Neural progenitor cell (in vitro differentiated cells): ENCODE measurements at places on chromosomes 4 and X.

GRCh38 chr4:152063621-152064240 is 302.9 kb upstream of the GATB start:
- no peak for DNase-seq

GRCh38 chr4:184324939-184325477 is 107.3 kb upstream of the ENPP6 start:
- DNase-seq = no peak

DNA sequence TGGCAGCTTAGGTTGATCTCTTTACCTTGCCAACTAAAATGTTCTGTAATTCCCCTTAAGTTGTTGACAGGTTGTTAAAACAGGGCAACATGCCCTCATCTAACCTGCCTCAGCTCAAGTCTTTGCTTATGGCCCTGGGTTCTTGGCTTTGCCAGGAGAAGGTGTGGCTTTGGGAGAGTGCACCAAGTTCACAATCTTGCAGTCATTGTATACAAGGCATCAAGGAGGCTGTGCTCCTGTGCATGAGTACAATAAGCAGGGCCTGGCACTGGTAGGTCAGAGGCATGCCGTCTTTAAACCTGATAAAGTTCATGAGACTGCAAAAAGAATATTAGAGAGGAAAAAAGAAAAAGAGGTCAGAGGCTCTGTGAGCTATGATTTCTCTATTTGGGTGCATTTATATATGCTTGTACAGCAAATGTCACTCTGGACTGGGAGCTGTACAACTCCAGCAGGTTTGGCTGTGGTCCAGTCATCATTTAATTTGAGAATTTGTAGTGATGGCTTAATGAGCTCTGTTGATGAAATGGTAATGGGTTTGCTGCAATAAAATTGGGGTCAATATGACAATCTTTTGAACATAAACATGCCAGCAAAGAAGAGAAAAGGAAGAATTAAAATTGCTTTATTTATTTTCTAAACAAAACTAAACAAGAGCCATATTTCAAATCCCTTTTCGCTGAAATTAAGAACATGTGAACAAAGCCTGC is 30.3 kb downstream of the AREG start:
- no peak for DNase-seq

- peak; percentile 17 for DNase-seq
Observed at GRCh38 chrX:120604361-120604782, 471 bp downstream of the MCTS1 start.

- DNase-seq = no peak
Observed at GRCh38 chr4:11632025-11632424, 203.3 kb upstream of the HS3ST1 start.

- DNase-seq = no peak
Observed at GRCh38 chr4:97185233-97185632, 958.0 kb downstream of the STPG2 start.

DNA sequence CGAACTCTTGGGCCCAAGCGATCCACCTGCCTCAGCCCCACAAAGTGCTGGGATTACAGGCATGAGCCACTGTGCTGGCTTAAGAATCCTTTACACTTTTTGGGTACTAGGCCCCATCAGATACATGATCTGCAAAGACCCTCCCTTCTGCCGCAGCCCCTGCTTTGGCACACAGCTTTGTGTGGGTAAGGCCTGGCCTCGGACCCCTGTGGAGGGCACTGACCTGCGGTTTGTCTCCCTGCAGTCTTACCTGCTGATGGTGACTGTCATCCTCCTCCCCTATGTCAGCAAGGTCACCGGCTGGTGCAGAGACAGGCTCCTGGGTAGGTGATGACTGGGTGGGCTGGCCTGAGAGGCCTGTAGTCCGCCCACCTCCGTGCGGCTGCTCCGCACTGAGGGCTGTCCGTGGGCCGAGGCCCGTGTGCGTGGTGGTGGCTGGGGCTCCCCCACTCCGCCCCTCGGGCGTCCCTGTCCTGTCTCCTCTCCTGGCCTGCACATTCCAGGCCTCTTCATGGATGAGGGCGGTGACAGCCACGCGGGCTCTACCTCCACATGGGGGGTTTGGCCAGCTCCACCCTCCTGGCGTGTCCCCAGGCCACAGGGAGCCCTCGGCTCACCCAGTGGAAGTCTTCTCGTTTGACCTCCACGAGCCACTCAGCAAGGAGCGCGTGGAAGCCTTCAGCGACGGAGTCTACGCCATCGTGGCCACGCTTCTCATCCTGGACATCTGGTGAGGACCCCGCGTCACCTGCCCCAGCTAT is 18.0 kb downstream of the DGKQ start:
- DNase-seq = no peak

DNA sequence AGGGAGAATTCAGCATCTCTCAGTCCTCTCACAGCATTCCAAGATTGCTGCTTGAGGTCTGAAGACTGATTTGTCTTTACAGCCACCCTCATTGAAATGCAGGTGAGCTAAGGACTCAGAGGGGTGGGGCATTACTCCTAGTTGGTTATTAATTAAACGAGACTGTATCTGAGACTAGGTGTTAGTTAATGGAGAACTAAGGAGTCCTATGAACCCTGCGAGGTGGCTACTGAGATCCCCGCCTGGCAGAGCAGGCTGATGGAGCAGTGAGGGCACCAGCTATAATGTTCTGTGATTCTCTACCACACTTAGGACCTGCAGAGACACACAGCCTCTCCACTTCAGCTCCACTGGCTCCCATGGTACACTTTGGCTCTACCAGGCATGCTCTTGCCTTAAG is 215.3 kb downstream of the MID1IP1 start:
- DNase-seq = no peak

DNA sequence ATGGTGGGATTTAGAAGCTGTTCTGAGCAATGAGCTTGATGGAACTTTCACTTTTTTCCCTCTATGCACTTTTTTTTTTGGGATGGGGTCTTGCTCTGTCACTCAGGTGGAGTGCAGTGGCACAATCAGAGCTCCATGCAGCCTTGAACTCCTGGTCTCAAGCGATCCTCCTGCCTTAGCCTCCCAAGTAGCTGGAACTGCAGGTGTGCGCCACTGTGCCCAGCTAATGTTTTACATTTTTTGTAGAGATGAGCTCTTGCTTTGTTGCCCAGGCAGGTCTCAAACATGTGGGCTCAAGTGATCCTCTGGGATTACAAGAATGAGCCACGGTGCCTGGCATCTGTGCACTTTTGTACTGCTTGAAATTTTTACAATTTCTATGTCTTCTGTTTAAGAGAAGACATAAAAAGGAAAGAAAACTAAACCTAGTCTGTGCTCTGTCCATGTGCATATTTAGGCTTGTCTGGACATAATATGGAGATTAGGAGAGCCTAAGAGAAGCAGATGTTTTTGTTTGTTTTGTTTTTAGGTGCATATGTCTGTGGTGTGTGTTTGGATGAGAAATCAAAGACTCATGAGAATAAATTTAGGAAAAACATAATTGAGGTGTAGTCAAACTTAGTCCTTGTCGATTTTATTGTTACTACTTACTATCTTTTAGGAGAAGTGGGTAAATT is 16.5 kb downstream of the PDLIM5 start:
- no peak for DNase-seq

DNA sequence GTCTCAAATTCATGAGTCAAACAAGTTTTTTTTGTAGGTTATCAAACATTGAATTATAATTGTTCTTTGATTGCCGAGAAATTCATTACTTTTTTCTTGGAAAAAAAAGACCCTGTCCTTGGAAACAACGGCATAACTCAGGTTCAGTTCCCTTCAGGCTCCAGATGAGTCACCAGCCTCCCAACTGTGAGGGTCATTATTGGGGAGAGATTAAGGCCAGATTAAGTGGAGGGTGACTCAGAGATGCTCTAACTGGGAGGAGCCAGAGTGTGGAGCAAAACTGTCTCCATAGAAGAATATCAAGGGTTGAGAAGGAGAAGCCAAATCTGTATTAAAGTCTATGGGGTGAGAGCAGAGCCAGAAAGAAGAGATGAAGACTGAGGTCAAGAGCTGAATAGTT is 9.6 kb downstream of the ADGRG4 start:
- no peak for DNase-seq

DNA sequence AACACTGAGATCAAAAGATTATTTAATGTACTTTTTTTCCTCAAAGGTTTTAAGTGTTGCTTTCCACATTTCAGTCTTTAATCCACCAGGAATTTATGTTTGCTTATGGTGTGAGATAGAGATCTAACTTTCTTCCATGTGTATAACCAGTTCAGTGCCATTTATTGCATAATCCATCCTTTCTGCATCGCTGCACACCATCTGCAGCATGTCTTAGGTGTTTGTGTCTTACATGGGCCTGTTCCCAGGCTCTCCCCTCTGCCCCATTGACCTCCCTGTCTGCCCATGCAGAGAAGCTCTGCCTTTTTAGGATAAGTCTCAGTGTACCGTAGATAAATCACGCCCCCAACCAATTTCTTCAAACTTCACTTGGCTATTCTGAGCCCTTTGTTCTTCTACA is 30.3 kb downstream of the NSDHL start:
- DNase-seq = no peak

DNA sequence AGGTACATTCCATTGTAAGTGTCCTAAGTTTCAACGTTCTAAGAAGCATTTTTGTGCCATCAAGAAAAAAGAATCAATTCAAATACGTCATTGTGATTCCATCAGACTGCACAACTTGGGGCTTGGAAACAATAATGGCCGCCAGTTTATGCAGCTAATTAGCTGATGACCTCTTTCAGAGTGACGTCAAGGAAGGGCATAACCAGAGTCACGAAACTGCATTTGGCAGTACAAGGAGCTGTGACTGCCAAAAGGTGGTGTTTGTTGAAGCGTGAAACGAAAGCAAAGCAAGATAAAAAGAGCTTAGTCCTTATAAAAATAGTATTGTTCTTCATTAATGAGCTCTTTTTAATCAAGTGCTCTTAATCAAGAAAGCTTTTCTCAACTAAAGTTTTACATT is 81.1 kb upstream of the SH3RF1 start:
- DNase-seq = peak; percentile 50

- DNase-seq = peak; percentile 77
Observed at GRCh38 chr4:122783301-122784215, 43.1 kb upstream of the FGF2 start.

- peak; percentile 57 for DNase-seq
Observed at GRCh38 chrX:138710866-138711341, 613 bp downstream of the FGF13 start.

GRCh38 chrX:49809891-49810632 is 19.0 kb upstream of the PAGE4 start:
- no peak for DNase-seq

GRCh38 chr4:3255611-3256186 is 6.7 kb downstream of the MSANTD1 start:
- no peak for DNase-seq

DNA sequence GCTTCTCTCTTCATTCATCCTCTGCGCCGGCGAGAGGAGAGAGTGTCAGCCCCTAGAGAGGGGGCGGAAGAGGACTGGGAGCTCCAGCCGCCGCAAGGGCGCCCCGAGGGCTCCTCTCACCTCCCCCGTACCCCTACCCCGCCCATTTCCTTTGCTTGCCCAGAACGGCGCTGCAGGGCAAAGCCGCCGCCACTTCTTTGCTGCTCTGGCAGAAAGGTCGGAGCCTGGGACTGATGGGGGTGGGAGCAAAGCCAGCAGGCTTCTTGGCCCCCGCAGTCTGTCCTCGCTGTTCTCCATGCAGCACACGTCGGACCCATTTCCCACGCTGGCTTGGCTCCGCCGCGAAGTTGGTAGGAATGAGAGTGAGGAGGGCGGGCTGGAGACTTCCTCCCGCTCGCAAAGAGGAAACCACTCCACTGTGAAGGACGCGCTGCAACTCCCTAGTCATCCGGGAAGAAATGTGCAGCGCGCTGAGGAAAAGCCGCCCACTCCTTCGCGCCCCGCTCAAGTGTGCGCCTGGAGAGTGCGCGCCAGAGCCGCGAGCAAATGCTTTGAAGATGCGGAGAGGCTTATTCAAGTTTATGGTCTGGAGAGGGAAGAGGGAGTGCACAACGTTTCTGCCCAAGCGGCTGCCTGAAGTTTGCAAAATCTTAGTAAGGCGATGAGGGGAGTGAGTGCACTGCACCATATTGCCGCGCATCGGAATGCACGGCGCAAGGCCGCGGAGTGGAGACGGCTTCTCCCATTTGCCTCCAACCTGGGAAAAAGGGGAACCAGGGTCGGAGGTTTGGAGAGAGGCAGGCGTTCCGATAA is 2.8 kb upstream of the PCDH7 start:
- DNase-seq = peak; percentile 85

- no peak for DNase-seq
Observed at GRCh38 chr4:184053434-184053833, 148.3 kb downstream of the STOX2 start.
